Hematopoietic multipotent progenitor cell (in vitro differentiated cells): ENCODE measurements at places on chromosomes 2 and 18. TPM values are rescaled to one million over a fixed set of nuclear protein-coding genes. Genes with fewer than 3 reads are reported as not detected.

The ABCG5 gene
- total RNA-seq, result under 0.01 TPM

The SOX11 gene
- not detected for total RNA-seq

The ERMN gene
- total RNA-seq, result 0.27 TPM

DNA sequence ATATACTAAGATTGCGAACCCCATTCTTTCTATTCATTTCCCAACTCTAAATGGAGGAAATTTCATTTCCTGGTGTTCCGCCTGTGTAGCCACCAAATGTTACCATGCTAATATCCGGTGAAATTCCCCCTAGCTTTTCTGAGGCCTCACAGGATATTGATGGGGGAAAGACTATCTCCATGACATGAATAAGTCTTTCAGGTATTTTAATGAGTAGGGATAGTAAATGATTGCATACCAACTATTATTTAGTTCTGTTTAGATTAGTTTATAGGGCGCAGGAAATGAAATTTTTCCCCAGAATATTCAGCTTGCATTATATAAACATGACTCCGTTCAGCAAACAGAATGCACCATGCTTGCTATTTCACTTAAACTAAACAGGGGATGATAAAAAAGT is 55.4 kb downstream of the COL5A2 start:
- no peak for DNase-seq

The NFE2L2 gene
- total RNA-seq, result 36.1 TPM

DNA sequence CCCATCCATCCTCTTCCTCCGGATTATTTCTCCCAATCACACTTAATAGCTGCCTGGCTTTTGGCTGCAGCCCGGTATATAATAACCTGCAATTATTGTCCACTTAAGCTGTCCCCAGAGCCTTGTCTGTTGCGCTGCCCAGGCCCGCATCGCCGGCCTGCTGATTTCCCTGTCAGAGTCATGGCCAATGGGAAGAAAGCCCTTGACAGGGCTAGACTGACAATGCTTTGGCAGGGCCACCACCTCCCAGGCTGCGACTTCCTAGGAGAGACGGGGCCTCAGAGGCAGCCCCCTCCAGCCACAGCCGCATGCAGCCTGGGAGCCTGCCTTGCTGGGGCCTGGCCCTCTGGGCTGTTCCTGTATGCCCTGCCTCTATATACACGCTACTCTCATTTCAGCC is 10.0 kb upstream of the CELF4 start:
- DNase-seq, result no peak

DNA sequence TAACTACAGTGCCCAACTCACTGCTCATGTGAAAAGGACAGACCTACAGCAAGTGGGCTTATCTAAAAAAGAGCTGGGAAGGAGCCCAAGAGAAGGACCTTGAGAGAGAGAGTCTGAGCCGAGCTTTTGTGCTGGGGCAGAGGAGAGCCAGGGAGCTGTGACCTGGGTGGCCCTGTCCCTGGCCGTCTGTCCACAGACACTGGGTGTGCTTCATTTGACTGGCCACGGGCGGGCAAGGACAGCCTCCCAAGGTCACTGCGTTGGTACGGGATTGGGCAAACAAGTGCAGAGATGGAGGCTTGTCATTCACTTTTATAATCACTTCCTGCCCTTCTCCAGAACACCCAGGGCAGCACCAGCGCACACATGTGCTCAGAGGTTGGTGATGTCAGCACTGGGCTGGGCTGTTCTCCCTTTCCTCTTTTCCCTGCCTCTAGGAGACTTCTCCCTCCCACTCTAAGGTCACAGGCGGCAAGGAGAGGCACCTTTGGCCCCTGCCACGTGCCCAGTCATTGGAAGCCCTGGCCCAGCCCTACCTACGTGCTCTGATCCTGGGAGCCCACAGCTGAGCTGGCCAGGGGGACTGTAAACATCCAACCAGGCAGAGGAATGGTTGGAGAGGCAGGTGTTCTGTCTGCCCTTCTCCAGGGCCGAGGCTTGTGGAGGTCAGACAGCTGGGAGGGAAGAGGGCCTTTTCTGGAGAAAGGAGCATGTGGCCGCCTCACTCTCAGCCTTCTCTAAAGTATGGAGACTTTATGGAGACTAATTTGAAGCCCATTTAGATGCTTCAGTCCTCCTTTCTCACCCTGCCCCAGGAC is 6.4 kb upstream of the PSD4 start:
- no peak for DNase-seq

DNA sequence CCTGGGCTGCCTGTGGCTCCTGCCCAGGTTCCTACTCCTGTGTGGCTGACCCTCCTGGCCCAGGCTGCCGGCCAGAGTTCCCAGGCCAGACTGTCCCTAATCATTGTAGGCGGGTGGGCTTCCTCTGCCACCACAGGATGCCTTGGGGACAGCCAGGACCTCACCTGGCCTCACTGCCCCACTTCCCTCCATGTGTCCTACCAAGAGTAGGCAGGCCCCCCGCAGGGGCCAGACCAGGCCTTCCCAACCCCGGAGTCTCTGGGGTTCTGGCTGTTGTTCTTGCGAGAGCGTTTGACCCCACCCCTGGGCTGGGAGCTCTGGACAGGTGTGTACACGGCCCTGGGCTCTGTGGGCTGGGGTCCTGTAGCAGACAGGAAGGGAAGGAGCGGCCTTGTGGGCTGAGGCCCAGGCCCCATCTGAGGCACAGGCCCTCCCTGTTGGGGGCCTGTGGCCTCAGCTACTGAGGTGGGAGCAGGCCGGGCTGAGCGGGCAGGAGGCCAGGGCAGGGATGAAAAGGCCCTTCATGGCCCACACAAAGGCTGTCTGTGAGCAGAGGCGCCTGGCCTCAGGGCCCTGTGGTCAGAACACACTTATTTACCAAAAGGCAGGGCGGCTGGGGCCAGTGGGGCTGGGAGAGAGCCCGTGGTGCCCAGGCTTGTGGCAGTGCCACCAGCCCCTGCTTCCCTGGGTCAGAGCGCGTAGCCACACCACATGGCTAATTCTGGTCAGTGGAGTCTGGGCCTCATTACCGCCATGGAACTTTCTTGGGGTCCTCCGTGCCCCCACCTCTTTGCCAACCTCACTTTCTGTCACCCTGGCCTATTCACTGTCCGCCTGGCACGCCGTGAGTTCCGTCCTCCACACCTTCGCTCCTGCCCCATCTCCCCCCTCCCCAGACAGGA is 2.0 kb downstream of the SNORC start:
- no peak for DNase-seq

DNA sequence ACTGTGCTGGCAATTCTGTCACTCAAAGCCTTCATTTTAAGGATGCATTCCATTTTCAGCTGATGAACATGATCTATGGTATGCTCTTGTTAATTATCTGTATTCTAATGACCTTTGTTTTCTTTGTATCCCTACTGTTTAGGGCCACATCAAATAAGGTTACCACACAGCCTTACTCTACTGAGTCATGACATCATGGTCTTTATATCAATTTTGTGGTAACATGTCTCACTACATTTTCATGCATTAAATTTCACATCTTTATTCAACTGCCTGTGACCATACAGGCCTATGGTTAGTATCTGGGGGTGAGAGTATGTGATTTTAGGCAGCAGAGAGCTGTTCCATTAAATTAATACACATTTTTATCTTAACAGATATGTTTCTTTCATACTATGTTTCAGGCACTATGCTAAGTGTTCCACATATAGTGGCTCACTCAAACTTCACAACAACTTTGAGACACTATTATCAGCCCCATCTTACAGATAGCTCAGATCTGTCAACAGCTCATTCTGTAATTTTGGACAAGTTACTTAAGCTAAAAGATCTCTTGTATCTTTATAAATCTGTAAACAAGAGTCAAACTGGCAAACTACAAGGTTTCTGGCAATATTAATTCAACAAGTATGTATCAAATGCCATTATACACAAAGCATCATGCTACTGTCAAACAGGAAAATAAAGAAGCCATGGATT is 18.0 kb downstream of the LRPPRC start:
- DNase-seq, result no peak

GRCh38 chr2:9735335-9735734 is 104.5 kb upstream of the YWHAQ start:
- DNase-seq, result no peak

DNA sequence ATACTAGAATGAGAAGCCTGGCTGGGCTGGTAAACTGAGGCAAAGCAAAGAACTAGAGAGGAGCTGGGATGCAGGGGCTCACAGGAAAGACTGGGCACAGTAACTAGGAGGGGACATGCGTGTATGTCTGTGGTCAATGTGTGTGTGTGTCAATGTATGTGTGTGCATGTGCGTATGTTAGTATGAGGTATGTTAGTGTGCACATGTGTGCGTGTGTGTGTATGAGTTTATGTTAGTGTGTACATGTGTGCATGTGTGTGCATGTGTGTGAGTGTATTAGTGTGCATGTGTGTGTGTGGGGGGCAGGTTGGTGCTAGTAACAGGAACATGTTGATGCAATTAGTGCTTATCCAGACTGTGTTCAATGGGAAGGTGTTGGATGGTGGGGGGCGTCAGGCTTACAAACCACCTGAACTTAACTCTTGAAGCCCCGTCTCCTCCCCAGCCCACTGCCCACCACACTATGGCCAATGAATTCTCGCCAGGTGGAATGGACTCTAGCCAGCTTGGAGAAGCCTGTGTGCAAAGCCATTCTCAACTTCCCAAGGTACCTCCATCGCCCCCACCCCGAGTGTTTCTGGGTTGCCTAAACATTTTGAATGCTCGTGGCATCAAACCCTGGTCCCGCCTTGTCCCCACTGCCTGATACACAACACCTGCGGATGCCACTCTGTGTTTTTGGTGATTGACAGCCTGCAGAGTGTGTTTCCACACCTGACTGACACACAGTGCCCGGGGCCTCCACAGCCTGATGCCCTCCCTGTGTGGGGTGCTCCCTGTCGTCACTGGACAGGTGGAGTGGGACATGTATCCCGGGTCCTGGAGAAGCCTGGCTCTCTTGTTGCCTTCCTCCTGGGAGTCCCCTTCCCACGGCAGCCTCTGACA is 90.1 kb upstream of the ASB18 start:
- no peak for DNase-seq

- no peak for DNase-seq
Measured at GRCh38 chr2:88657131-88657530, 29.9 kb upstream of the EIF2AK3 start.

GRCh38 chr18:6376433-6377229 is 38.1 kb downstream of the L3MBTL4 start:
- DNase-seq, result no peak
